ENCODE measurements at places on chromosomes 5 and 9.

DNA sequence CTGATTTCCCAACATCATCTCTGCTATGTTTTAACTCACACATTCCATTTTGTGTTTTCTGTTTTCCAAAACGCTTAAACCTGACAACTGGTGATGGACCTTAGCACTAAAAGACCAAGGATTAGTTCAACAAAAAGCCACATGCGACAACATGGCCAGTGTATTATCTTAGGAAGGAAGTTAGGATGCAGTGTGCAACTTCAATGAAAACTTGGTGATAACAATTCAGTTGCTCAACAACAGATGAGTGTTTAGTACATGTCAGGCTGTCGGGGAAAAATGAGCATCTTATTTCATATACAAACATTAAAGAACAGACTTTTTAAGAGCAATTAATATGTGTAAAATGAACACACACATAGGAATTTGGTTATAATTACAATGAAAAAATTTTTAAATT is 780.0 kb downstream of the SEMA5A start:
- DNase-seq: no peak

DNA sequence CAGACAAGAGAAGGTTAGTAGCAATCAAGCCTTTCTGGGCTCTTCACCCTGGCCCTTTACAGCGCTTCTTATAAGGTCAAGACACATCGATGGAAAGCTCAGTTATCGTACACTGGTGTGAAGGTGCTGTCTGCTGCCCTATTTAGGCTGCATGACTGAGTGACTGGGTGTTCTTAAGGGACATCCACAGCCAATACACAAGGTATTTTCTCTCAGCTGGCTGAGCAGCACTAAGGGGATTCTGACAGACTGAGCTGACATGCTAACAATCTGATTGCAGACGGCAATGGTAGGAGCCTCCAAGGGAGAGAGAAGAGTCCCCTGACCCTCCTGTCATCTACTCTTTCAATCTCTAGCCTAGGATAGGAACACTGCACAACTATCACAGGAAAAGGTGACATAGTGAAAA is 577.9 kb downstream of the ISL1 start:
- DNase-seq: peak; percentile 62

GRCh38 chr5:34841816-34842215 is 2.9 kb downstream of the TTC23L start:
- DNase-seq: no peak

GRCh38 chr5:62093976-62094375 is 212.0 kb upstream of the KIF2A start:
- peak; percentile 94 for DNase-seq

GRCh38 chr5:42854795-42855194 is 43.1 kb upstream of the SELENOP start:
- no peak for DNase-seq

GRCh38 chr5:132999246-132999645 is 27.1 kb downstream of the ZCCHC10 start:
- DNase-seq: no peak

GRCh38 chr5:58153255-58153654 is 306.6 kb downstream of the PLK2 start:
- no peak for DNase-seq

- no peak for DNase-seq
These were observed 12.2 kb downstream of the TRAF1 start for GRCh38 chr9:120914396-120914795.

- DNase-seq: no peak
These were observed 412.6 kb downstream of the MLLT3 start for GRCh38 chr9:20209391-20210340.

GRCh38 chr9:73167614-73168013 is 15.9 kb downstream of the ANXA1 start:
- DNase-seq: no peak

DNA sequence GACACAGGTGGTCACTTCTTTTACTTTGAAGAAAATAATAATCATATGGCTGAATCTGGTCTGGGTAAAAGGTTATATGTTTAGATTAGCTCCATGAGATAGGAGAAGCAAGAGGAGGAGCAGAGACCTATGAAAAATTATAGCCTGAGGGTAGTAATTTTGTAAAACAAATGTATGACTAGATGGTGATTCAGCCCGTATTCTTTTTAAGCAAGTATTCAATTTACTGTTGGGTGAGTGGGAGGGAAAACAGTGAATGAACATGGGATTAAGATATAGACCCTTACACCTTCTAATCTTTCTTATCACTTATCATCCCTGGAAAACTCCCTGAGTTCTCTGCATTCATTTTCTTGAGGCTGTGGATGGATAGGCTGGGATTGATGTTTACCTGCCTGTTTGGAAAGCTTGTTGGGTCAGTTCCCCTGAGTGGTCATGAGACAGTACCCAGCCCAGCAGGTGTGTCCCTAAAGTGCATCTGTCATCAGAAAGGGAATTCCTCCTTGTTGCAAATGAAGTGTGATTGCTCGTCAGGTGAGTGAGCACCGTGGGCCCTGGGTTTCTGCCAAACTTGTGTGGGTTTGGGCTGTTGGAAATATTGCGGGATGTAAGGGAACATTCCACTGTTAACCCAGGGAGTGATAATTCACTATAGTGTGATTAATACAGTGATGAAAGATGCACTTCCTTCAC is 101.2 kb upstream of the GDNF start:
- peak; percentile 75 for DNase-seq

- DNase-seq: peak; percentile 62
These were observed 59.5 kb upstream of the PCA3 start for GRCh38 chr9:76704593-76705204.

DNA sequence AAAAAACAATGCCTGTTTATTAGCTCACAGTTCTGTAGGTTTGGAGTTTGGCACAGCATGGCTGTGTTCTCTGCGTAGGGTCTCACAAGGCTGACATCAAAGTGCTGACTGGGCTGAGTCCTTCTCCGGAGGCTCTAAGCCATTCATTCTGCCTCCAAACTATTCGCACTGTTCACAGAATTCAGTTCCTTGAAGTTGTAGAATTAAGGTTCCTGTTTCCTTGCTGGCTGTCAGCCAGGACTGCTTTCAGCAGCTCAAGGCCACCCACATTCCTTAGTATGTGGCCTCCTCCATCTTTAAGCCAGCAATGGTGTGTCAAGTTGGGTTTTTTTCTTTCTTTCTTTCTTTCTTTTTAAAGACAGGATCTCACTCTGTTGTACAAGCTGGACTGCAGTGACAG is 161.9 kb downstream of the CDH6 start:
- no peak for DNase-seq

- DNase-seq: no peak
These were observed 46.8 kb downstream of the CYSTM1 start for GRCh38 chr5:140221697-140222223.

GRCh38 chr5:96789794-96790330 is 17.9 kb downstream of the ERAP1 start:
- no peak for DNase-seq

DNA sequence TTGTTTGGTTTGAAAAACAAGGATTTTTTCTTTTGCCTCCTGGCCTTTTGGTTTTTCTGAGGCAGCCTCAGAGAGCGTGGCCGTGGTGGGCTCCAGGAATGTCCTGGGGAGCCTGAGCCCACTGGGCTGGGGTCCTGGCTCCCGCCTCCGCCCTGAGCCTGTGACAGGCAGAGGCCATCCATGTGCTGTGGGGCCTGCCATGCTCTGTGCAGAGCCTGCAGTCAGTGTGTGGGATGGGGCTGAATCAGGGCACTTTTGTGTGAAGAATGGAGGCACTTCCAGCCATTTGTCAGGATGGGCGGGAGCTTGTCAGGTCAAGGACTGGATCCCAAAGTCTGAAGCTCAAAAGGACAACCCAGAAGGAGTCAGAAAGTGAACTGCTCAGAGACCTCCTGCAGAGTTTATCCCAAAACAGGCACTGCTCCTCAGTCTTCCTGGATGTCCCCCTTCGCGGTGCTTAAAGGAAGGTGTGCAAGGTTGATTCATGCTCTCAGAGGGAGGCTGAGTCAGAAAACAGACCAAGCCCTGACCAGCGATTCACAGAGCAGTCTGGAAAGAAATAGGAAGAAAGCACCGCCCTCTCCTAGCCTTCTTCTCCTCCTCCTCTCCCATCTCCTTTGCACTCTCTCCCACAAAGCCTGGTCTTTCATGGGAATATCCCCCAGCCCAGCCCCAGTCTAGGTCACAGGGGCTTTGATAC is 53.2 kb downstream of the MVB12B start:
- no peak for DNase-seq

DNA sequence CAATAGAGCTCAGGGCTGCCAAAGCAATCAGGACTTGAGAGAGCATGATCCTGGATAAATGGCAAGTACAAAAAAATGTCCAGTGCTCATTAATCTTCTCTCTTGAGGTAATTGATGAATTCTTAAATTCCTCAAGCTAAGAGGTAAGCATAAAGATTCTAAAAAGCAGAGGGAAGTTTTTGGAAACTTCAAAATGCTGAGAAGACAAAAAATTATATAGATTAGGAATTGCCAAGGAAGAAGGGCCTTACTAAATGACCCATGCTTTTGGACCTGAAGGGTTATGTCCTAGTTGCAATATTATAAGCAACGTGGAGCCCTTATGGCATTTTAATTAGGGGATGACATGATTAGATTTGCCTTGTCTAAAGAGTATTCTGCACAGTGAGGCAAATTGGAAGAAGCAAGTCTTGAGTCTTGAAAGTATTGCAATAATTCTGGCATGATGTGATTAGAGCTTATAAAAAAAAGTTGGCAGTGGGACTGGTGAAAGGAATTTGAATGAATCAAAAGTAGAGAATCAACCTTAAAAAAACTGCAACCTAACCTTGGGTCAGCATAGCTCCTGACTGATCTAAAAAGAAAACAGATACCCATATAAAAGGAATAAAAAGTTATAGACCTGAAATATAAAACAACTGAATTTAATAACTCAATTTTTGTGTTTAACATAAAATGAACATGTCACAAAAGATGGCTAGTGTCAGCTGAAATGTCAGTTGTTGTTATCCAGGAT is 323.8 kb upstream of the ARRDC3 start:
- no peak for DNase-seq

Data from NCI-H1417 (cell line).